LHCN-M2 (cell line): ENCODE measurements at places on chromosomes 7 and 10.
A peak's percentile ranks its signal among the peaks of the same experiment; 100 is the strongest.

DNA sequence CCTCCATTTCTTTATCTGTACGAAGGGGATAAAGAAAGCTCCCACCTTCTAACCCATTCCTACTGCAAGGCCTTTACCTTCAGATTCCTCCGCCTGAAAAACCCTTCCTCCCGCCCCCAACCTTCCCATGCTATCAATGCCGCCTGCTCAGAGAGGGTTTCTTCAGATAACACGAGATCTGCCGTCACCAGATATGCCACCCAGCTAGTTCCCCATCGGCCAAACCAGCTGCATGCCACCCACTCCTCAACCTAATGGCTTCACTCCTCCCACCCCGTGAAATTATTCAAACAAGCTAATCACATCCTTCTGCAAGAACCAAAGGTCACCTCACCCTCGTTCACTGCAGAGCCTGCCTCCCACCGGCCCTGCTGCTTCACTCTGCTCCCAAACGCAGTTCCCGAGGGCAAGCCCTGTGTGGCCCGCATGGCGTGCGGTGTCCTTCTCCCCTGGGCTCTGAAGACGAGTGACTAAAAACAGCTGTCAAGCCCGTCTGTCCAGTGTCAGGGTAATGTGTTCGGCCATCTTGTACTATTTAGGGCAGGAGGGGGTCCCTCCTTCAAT is 46.8 kb upstream of the TMEM213 start:
- no peak for DNase-seq

DNA sequence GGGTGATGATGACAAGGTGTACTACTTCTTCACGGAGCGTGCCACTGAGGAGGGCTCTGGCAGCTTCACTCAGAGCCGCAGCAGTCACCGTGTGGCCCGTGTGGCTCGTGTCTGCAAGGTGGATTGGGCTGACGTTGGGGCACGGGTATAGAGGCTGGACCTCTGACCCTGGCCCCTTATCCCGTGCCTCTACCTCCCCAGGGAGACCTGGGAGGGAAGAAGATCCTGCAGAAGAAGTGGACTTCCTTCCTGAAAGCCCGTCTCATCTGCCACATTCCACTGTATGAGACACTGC is 8.4 kb downstream of the MRPL43 start:
- DNase-seq: no peak

DNA sequence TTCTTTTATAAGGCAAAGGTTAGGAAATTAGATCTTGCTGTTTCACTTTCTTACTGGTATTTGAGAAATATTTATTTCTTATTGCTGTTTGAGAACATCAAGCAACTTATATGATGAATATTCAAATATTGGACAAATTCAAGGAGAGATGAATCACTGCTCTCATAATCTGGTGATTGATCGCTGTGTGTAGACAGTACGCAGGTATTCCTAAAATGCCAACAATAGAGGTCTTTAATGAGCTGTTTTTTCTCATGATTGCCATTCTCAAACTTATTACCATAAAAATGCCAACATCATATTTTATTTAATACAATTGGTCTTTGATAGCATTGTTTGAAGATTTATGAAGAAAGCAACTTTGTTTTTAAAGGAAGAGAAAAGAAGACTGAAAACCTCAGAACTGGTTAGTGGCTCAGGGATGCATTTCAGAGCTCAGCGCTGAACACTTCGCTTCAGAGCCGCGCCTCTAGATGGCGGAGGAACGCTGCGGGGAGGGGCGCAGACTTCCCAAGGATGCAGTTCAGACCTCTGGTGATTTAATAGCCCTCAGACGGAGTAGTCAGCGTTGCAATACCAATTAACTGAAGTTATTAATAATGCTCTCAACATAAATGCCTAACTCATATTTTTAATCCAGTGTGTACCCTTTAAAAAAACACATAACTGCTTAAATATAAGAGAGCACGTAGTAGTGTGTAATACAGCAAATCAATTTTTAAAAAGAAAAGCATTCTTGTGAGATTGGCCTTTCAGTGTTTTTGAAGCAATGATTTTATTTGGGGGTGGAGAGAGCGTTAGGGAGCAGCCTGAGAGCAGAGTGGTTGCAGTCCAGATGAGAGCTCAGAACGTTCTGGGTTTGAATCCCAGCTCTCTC is 38.5 kb upstream of the STEAP4 start:
- DNase-seq: no peak

DNA sequence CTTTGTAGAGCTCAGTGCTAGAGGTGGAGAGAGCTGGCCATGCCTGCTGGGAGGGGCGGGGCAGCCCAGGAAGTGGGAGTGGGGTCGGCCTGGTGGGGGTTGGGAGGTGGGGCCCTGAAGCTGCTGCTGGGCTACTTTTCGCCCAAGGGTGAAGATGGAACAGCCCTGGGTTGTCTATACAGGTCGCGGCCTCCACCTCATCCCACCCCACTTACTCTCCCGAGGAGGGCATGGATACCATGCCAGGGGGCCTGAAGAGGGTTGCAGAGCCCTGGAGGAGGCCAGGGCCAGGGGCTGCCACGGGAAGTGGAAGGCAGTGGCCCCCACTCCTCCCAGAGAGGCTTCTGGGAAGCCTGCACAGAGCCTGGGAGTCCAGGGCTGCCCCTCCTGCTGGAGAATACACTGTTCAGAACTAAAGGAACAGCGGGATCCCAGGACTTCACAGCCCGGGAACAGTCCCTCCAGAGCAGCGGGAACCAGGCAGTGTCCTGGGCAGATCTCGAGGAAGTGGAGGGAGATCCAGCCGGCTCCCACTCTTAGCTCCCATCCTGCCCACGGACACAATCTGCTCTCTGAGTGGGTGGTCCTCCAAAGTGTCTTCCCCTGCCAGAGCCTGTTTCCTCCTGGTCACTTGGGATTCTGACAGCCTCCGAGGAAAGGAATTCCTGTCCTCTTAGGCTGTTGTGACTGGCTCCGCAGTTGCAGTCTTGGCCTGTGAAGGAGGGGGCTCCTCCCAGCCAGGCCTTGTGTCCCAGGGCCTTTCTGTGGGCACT is 23.5 kb downstream of the MAT1A start:
- no peak for DNase-seq

DNA sequence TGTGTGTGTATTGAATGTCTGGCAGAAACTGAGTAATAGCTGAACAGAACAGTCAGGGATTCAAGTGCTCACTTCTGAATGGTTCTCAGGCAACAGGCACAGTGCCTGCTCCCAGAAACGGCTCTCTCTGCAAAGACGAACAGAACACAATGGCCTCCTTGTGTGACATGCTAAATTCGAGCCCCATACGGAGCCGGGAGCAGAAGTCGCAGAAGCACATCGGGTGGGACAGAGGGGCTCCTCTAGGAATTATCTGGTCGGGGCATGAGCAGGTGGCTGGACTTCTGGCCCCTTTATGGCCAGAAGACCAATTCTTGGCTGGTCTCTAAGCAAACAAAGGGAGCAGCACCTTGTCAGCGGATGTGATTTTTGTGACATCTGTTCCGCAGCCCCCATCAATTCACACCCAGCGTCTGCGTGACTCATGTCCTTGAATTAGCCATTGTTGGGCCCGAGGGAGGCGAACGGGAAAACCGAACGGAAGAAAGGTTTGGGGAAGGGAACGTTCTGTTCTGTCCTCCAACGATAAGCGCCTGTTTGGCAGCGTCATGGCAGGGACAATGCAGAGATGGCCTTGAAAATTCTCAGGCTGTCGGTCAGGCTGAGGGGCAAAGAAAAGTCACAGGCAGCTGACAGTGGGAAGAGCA is 47.3 kb upstream of the NPTX2 start:
- peak; percentile 100 for DNase-seq

DNA sequence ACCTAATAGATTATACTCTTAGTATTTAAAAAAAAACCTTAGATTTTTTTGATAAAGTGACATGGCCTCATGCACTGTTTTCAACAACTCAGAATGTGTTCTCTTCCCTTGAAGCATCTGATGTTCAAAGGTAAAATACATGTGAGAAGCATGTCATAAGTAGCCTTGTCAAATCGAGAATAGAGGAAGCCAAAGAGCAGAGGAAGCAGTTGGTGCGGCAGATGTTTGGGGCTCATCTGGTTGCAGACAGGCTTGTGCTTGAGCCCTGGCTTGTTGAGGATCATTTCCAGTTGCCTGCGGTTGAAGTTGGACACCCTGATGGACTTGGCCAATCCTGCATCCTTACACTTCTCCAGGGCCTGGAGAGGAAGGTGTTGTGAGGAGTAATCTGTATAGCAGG is 59.2 kb downstream of the AKR1E2 start:
- no peak for DNase-seq

DNA sequence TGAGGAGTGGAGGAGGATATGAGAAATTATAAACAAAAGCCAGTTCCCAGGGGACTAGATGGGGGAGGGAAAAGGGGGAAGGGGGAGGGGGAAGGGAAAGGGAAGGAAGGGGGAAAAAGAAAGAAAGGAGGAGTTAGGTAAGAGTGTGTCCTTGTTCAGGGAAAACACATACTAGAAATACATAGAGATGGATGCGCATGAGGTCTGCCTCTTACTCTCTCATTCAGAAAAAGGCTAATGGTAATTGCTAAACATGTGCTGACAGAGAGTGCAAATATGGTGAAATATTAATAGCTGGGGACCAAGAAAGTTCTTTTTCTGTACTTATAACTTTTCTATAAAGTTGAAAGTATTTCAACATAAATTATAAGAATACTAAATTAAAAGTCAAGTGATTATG is 64.5 kb downstream of the ZFAND4 start:
- no peak for DNase-seq
